ENCODE measurements at places on chromosomes 4 and X.

GRCh38 chr4:64824591-64824990 is 415.3 kb upstream of the TECRL start:
- no peak for DNase-seq

DNA sequence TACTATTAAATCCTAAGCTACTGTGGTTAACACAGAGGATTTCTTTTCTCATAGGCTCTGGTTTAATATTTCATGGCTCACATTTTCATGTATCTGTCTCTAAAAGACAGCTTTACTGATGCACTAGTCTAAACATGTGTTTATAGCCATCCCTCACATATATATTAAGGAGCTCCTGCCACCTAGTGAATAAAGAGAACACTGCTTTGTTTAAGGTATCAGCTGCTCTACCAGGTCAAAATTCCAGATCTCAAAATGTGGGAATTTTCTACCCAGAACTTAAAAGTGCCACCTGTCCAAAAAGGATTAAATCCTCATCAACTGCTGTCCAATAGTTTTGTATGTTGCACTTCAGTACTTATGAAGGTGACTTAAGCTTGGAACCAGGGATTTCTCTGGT is 188.5 kb upstream of the TEX13C start:
- DNase-seq, result no peak

DNA sequence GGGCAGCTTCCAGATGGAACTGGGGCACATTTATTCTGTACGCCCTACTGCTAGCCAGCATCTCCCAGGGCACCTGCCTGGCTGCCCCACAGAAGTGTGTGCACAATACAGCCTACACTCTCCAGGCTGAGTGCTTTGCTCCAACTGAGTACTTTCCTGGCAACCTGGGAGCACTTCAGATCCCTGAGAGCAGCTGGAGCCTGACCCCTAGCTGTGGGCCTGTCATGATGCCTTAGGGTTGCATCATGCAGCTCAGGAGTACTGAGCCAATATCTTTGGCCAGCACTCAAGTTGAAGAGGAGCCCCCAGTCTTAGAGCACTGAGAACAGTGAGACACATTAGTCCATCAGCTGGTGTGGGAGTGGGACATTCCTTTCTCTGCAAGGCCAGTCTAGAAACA is 321.9 kb downstream of the CFAP47 start:
- DNase-seq, result no peak

DNA sequence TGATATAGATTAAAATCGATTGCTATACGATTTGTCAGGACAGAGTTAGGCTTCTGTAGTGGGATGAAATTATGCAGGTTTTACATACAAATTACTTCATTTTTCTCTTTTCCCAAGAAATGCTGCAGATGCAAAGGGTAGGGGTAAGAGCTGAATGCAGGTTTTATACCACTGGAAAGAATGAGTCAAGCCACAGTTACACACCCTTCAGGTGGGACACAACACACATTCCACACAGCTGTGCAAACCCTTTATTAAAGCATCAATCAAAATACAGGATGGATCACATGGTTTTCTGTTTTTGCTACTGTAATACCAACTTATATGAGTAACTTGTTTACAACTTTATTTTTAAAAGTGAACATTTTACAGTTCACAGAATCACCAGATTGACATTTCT is 39.8 kb downstream of the MFAP3L start:
- DNase-seq, result no peak

GRCh38 chr4:177427192-177427591 is 15.0 kb downstream of the AGA start:
- DNase-seq, result no peak

GRCh38 chrX:56788717-56789122 is 59.7 kb downstream of the NBDY start:
- no peak for DNase-seq

Data from glomerular endothelial cell (primary cell).